ENCODE measurements at places on chromosomes 7 and 10.

GRCh38 chr7:15086862-15087261, 184.3 kb upstream of the DGKB start:
- DNase-seq: no peak

DNA sequence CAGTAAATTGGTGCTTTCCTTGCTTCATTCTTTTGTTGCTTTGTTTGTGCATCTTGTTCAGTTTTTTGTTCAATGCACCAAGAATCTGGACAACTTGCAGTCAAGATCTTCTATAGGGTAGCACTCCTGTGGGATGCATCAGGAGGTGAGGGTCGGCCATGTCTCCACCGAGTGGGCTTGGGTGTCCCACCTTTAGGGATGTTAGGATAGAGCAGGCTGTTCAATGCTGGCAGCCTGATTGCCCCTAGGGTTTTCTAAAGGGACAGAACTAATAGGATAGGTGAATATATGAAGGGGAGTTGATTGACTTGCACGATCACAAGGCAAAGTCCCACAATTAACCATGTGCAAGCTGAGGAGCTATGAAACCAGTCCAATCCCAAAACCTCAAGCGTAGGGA, 109.9 kb downstream of the GLRX3 start:
- no peak for DNase-seq

GRCh38 chr7:108280136-108280535, 150.0 kb upstream of the LAMB4 start:
- DNase-seq: no peak

DNA sequence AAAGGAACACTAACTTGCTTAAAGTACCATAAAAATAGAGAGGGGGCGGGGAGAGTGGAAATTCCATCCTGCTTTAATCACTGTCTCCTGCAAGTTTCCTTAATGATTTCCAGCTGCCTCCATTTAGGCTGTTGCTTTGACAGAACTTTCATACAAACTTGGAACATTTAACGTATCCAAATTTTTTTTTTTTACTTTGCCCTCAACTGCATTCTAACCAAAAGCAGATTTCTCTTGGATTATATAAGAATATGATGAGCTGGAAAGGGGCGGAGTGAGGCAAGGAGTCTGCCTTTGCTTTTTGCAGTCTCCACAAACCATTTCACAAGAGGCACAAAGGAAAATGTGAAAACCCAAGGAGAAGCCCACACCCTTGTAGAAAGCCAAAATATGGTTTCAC, 46.6 kb upstream of the COL1A2 start:
- DNase-seq: no peak

DNA sequence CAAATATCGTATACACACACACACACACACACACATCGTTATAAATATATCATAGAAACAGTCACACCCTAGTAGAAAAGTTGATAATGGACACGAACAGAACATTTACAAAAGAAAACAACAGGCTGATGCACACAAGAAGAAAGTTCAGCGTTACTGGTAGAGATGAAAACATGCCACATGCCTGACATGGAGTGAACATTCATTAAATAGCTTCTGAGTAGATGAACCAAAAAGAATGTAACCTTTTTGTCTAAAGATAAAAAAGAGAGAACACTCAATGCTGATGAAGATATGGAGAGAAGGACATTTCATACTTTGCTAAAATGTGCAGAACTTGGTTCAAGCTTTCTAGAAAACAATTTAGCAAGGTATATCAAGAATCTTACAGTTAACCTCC, 173.4 kb upstream of the KLF14 start:
- DNase-seq: no peak

- no peak for DNase-seq
Measured at GRCh38 chr10:17394854-17395253, 59.5 kb downstream of the ST8SIA6 start.

GRCh38 chr10:104774234-104774633, 133.1 kb downstream of the SORCS3 start:
- no peak for DNase-seq

GRCh38 chr10:133087045-133087678, 562 bp upstream of the ADGRA1 start:
- DNase-seq: no peak

- DNase-seq: no peak
Measured at GRCh38 chr10:71408436-71409225, 11.9 kb downstream of the CDH23 start.

- DNase-seq: no peak
Measured at GRCh38 chr10:117675514-117676055, 133.0 kb downstream of the EMX2 start.

GRCh38 chr10:20970708-20971107, 73.6 kb upstream of the NEBL start:
- DNase-seq: no peak

DNA sequence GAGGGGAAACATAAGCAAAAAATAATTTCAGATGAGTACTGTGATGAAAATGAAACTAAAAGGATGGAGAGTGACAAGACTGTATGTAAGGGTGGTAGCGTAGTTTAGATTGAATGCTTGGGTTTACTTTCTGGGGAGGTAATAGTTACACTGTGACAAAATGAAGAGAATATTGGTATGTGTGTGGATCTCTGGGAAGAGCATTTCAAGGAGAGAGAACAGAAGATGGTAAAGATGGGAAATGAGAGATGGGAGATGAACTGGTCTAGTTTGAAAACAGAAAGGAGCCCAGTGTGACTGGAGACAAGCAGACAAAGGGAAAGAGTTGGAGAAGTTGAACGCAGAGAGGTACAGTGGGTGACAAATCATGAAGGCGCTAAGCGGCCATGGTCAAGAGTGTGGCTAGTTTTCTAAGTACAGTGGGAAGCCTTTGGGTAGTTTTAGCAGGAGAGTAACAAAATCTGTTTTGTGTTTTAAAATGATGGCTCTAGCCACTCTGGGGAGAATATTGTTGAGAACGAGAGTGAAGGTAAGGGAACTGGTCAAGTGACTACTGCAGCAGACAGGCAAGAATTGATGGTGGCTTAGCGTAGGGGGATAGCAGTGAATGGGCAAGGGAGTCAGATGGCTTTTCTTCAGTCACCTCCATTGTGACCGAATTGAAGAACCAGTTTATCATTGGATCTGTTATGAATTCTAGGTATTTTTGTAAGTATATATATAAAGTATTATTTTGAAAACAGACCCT, 22.6 kb downstream of the PALS2 start:
- DNase-seq: no peak

DNA sequence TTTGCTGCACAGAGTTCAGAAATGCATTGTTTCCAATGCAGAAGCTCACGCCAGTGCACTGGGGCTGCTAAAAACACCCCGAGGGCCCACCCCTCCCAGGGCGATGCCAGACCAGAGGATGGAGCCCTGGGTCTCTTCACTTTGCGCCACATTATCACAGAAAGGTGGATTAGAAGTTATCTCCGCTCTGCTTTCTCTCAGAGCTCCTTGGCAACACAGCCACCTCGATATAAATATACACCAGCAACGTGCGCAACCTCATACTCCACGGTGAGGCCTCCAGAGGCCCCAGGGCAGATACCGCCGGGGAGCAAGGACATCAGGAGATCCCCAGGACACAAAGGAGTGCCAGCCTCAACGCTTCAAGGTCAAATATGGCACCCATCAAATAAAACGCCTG, 121.0 kb upstream of the TBX20 start:
- DNase-seq: no peak

DNA sequence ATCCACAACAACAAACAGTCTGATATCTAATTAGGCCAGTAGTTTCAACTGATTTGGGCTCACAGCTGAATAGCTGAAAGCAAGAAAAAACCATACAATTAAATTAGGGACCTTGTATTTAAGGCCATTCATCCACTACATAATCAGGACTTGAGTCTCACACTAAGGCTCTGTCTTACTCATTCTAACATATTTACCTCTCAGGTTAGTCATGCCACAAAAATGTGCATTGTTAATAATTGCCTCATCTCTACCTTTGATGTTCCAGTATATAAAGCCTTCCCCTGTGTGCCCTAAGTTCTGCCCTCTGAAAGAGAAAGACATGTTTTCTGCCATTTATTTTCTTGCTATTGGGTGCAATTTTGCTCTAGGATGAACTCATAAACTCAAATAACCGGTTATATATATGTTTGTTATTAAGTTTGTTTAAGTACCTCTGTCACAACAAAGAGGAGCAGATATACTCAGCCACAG, 5.3 kb upstream of the C1GALT1 start:
- no peak for DNase-seq

GRCh38 chr7:5403442-5403841, 20.2 kb downstream of the TNRC18 start:
- DNase-seq: no peak

DNA sequence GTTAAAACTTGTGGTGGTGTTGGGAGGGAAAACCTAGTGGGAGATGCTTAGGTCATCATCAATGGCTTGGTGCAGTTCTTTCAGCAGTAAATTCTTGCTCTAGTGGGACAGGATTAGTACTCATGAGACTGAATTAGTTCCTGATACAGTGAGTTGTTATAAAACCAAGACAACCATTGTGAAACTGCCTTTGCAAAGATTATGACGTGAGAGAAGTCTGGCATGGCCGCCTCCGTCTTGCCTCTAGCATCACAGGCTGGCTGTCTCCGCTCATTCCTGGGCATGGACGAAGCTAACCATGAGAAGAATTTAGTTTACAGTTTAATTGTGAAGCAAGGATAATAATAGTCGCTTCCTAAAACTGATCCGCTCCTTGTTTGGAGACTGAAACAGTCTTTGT, 186.4 kb downstream of the KIF20B start:
- DNase-seq: no peak

DNA sequence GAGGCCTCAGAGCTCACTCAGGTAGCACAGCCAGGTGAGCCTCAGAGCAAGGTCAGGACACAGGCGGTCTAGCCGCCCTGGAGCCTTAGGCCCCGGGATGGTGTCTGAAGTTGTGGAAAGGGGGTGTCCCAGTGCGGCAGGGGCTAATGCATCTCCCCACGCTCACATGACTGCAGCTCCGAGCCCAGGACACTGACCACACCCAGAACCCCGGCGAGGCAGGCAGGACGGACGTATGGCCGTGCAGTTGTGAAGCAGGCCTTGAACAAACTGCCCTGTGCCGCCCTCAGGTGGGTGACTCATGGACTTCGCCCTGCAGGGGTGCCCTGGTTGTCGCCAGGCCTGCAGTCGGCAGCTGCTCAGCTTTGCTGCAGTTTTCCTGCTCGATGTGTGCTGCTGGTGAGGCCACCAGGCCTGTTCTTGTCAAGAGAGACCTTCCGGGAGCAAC, 5.0 kb upstream of the PRKAR1B start:
- DNase-seq: no peak

GRCh38 chr10:1706711-1707110, 30.6 kb downstream of the ADARB2 start:
- no peak for DNase-seq

- DNase-seq: no peak
Measured at GRCh38 chr10:2081501-2081900, 344.2 kb upstream of the ADARB2 start.

GRCh38 chr7:157476654-157477549, 140.1 kb downstream of the DNAJB6 start:
- no peak for DNase-seq

GRCh38 chr7:155994279-155994811, 182.1 kb upstream of the SHH start:
- no peak for DNase-seq

- no peak for DNase-seq
Measured at GRCh38 chr7:36565792-36566356, 158.4 kb downstream of the AOAH start.

DNA sequence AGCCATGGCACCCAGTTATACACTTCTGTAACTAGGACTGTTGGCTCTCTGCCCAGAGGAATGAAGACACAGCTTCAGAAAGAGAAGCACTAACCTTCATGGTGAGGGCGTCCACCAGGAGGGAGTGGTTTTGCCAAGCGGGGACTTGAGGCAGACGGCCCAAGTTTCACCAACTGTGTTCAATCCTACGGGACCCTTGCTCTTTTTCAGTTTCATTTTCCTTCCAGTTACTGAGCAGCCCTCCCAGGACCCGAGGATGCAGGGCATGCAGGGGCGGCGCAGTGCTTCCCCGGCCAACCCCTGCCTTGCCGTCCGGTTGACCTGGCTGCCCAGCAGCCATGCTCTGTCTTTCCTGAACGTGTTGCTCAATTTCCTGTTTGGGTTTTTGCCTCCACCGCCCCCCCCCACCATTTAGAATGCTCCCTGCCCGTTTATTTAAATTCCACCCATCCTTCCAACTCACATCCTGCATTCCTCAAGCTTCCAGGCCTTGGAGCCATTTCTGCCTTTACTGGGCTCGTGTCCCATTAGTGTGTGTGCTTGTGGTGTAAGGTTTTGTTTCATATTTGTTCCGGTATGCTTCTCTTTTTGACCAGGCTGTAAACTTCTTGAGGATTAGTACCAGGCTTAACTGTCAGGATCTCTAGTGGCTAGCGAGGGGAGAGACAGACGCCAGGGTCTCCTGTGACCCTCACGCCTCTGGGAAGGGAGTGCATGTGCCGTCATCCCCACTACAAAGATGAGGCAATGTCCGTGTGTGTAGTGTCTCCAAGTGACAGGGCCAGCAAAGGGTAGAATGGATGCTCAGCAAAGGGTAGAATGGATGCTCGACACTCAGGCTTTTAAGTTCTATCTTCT, 31.6 kb downstream of the IL15RA start:
- DNase-seq: no peak

DNA sequence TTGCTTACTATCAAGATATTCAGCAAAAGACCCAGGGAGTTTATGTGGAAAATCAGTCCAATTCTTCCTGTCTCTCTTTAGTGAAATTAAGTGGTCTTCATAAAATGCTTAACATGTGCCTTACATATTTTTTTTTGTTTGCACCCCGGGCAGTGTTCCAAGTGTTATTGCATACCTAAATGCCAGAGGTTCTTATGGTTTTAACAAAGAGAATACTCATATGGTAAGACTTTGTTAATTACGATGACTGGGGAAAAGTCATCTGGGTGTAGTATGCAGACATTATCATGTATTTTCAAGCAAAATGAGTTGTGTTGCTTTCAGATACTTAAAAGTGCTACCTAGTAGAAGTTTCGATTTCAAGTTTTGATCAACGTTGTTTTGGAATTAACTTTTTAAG, 82.6 kb downstream of the PRKG1 start:
- no peak for DNase-seq

- no peak for DNase-seq
Measured at GRCh38 chr7:37424995-37425394, 23.7 kb downstream of the ELMO1 start.

DNA sequence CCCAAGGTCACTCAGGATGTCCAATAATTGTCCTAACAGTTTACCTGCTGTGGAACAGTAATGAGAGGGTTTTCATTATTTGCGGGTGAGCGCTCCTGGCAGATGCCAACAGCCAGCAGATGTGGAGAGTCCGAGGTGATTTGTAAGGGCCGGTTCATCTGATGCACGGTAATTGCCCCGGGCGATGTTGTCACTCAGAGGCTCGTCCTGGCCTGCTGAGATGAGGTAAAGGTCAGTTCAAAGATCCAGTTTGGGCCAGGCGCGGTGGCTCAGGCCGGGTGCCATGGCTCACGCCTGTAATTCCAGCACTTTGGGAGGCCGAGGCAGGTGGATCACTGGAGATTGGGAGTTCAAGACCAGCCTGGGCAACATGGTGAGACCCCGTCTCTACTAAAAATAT, 16.9 kb downstream of the LHPP start:
- DNase-seq: no peak

- DNase-seq: no peak
Measured at GRCh38 chr10:71581376-71581775, 138.2 kb downstream of the C10orf105 start.

- no peak for DNase-seq
Measured at GRCh38 chr10:129914960-129915359, 49.1 kb downstream of the EBF3 start.
